LHCN-M2 (cell line): ENCODE measurements at places on chromosomes 3 and 15. TPM values are rescaled to one million over a fixed set of nuclear protein-coding genes. Genes with fewer than 3 reads are reported as not detected.

The CD200 gene
- total RNA-seq: 0.34 TPM in 1 of 2 replicates, not detected in the other

The PRSS50 gene
- total RNA-seq: not detected in 2 replicates

The PRC1 gene
- total RNA-seq: 361 and 388 TPM in 2 replicates

The LXN gene
- total RNA-seq: not detected in 2 replicates

The CLDN18 gene
- 0.06 TPM in 1 of 2 replicates, not detected in the other for total RNA-seq

The TRIM42 gene
- not detected in 2 replicates for total RNA-seq

The MFSD1 gene
- 107 and 116 TPM in 2 replicates for total RNA-seq

The MAP4 gene
- total RNA-seq: 90.6 and 106 TPM in 2 replicates

The FOXB1 gene
- not detected in 2 replicates for total RNA-seq

The DUOX1 gene
- total RNA-seq: under 0.01 and 0.06 TPM in 2 replicates

The MB21D2 gene
- 10.0 and 11.0 TPM in 2 replicates for total RNA-seq

The LRRC34 gene
- 5.4 TPM in 2 replicates for total RNA-seq

The UTS2B gene
- total RNA-seq: 0.26 and 0.57 TPM in 2 replicates

The LYSMD2 gene
- total RNA-seq: 4.2 and 4.7 TPM in 2 replicates

The TMCO5A gene
- not detected in 2 replicates for total RNA-seq

The TMC3 gene
- not detected in 2 replicates for total RNA-seq

The KLF15 gene
- 0.06 and 0.11 TPM in 2 replicates for total RNA-seq

The USP50 gene
- total RNA-seq: not detected in 2 replicates

The PLS1 gene
- 0.45 and 1.1 TPM in 2 replicates for total RNA-seq

The THRB gene
- 2.6 and 4.4 TPM in 2 replicates for total RNA-seq

The TGM4 gene
- 0.06 and 0.13 TPM in 2 replicates for total RNA-seq

The REC114 gene
- not detected in 2 replicates for total RNA-seq

The TARS3 gene
- total RNA-seq: 7.4 and 9.5 TPM in 2 replicates

The NCBP2 gene
- total RNA-seq: 79.4 and 84.8 TPM in 2 replicates

The DENND6A gene
- total RNA-seq: 9.8 and 14.8 TPM in 2 replicates

The TNNC1 gene
- 1.5 and 8.2 TPM in 2 replicates for total RNA-seq

The ADAMTSL3 gene
- total RNA-seq: under 0.01 and 0.06 TPM in 2 replicates
